SJSA1 (cell line): ENCODE measurements at places on chromosomes 12 and 14. TPM values are rescaled to one million over a fixed set of nuclear protein-coding genes. Genes with fewer than 3 reads are reported as not detected.

HEBP1 gene
- 3.2 and 6.6 TPM in 2 replicates for total RNA-seq

KCNK13 gene
- total RNA-seq, result 0.05 TPM in 1 of 2 replicates, not detected in the other

- no peak for DNase-seq
Observed at GRCh38 chr12:94309373-94309772, 150.3 kb downstream of the CEP83 start.

DNA sequence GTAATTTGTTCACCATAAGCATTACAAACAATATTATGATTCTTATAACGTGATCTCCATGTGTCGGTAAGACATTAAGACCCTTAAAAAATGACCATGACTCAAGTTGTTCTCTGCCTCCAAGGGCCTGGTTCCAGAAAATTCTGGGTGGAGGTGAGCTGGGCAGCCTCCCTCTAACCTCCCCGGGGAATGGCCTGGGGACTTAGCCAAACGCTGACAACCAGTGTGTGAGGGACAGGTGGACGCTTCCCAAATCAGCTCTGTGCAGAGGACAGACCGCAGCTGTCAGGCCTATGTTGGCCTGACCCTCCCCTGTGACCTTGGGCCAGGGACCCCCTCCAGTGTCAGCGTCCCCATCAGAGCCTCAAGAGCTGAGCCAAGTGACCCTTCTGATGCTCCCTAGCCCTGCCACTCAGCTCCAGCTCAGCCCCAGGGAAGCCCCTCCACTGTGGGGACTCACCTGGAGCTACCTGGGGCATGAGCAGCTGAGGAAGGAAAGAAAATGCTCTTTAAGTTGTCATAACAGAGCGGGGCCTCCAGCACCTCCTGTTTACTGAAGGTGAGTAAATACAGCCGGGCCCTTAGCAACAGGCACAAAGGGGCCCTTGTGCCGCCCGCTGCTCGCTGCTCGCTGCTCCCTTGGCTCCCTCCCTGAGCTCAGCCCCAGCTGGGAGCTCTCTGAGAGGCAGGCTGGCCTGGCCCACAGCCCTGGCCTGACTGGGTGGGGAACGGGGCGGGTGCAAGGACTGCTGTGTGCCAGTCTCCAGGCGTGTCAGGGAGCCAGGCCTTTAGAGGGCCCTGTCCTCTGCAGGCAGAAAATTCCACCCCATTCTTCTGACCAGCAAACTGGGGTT, 116.6 kb downstream of the CALM1 start:
- DNase-seq, result no peak

GRCh38 chr12:127450826-127451225, 816.1 kb upstream of the TMEM132C start:
- no peak for DNase-seq

GRCh38 chr14:47392326-47392725, 283.1 kb downstream of the MDGA2 start:
- DNase-seq, result no peak

DNA sequence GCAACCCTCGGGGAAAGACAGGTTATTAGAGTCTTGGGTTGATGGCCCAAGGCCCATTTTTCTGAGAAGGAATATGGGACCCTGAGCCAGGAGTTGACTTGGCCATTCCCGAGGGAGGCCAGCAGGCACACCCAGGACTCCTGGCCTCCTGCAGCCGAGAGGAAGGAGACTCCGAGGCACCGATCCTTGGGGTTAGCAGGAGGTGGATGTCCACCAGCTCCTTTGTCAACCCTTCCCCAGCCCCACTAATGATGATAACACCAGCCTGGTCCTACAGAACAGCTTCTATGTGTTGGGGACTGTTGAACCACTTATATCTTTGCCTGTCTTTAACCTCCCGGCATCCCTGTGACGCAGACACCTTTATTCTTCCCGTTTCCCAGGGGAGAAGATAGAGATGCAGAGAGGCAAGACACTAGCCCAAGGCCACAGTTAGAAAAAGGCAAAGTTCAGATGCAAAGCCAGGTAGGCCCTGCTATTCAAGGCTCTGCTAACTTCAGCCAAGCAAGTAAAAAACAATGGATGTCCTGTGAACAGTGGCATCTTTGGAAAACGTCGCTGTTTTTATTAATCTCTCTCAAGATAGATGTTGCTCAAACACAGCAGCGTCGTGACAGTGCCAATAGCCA, 767.3 kb upstream of the TBX3 start:
- no peak for DNase-seq
